ENCODE measurements at places on chromosomes 1 and 21.

- DNase-seq = no peak
Measured at GRCh38 chr1:235746245-235746644, 96.7 kb upstream of the GNG4 start.

DNA sequence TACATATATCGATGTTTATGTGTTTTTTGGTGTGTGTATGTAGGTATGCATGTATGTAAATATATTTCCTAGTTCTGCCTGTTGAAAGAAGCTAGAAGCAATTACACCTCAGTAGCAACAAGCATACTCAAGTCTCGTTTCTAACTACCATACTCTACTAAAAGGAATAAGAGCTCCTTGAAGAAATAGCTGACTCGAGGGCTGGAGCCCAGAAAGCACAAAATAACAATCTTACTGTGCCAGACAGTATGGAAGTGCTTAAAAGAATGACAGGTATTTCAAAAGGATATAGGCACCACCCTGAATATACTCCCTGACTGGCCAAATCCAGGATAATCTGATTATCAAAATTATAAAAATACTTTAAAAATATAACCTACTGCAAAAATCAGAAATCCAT, 23.2 kb downstream of the FUBP1 start:
- DNase-seq = no peak

DNA sequence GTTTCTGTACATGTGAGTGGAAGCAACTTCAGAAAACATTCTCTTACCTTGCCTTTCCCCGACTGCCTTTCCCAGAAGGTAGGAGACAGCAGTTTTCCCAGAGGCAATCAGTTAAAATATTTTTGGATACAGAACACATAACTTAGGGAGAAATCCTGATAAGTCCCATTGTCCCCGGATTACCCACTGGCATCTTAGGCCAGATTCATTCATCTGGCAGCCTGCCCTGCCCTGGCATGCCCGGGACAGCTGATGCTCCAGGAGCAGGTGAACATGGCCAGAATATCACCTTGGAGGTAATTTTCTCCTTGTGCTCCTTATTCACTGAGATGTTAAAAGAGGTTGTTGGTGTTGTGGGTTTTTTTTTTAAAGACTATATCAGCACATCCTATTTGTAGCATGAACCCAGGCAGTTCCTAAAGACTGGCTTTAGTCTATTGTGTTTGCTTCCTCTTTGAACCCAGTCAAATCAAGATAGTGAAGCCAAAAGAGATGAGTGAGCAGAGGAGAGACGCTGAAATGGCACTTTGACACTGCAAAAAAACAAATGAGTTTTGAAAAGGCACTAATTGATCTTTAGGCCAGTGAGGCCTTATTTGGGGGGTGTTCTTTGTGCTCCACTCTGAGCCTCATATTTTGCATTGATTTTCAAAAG, 139.6 kb downstream of the PLPP3 start:
- DNase-seq = no peak

DNA sequence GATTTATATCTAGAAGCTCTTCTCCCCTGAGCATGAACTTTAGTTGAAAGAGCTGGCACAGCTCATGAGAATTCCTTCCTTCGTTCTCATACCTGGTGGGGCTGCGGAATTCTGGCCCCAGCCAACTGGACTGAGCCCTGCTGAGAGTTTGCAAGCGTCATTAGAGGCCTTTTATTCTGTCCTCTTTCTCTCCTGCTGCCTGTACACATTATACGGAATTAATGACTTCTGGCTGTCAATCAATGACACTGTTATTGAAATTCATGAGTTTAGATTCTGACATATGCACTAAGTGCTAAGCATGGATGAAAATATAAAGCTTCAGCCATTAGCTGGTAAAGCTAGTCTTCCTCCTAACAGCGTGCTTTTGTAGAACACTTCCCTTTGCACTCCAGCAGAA, 27.5 kb downstream of the KAZN start:
- no peak for DNase-seq

DNA sequence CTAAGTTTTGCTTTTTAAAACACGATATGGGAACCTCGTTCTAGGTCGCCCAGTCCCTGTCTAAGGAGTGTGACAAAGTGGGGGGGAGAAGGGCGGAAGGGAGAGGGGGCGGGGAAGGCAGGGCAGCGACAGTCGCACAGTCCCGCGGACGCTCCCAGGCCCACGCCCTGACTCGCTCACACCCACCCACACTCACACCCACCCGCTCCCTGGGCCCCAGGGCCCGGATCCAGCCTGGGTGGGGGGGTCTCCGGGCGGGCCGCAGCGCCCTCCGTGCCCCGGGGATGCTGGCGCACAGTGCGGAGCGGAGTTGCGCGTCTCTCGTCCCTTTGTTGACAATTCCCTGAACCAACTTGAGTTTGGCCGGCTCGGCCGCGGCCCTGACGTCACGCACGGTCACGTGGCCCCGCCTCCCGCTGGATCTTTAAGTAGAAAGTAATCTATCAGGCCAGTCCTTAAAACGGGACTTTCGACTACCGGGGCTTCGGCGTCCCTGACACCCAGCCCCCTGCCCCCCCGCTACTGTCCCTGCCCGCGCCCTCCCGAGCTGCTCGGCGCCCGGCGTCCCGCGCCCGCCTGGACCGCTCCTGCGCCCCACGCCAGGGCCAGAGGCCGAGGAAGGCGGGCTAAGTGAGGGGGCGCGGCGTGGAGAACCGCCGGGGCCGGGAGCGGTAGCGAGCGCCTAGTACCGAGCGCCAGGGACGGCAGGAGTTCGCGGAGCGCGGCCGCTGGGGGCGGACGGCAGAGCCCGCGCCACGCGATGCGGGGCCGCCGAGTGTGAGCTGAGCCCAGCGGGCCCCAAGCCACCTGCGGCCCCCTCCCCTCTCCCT, at the start of gene FOXD3:
FOXD3 (plus strand) TSS at position 454 of the 830 bp plus-strand sequence. CDS start 492 bp downstream, outside the sequence.
- no peak for DNase-seq

DNA sequence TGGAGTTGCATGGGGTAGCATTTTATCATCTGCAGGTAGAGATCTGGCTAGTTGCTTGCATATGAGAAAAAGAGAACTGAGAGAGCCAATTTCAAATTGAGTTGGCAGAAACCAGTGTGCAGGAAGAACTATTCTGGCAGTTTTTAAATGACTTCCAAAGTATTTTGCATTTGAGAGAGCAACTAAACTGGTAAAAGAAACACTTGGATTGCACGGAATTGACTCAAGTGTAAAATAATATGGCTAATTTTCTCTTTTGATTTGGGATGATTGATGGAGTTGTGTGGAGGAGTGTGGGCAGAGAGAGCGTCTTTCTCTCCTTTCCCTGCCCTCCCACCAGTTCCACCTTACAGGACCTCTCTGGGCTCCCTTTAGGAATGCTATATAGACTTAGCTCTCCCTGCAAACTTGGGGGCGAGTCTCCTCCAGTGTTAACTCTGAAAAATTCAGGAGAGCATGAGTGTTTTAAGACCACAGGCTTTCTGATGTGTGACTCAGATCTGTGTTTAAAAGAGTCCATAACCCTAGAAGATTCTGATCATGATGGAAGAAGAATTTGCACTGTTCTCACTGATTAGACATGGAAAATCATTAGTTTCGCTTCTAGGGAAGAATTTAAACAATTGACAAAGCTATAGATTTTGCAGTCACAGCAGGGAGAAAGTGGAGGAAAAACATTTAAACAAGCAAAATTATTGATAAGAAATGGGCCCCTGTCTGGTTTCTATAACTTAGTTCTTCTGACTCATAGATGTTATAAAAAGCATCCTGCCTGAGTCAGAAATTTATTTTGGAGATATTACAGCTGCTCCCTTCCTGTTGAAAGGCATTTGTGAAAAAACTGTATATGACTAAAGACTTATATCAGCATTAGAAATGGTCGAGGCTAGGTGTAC, 24.9 kb upstream of the CTBS start:
- no peak for DNase-seq

DNA sequence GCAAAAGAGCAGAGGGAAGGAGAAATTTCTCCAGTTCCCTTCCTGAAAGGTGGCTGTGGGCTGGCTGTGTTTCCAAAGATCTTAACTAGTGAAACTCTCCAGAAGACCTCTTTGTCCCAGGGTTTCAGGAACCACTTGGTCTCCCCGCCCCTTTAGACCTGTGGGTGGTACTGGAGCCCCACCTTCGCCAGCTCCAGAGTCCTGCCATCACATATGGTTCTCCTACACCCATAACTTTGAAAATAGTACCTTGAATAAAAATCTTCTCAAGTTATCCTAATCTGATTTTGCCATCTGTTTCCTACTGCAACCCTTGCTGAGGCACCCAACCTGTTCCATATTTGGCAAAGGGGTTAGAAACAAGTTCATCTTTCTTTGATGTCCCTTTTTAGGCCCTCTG, 303.9 kb downstream of the SEC16B start:
- no peak for DNase-seq

- no peak for DNase-seq
Measured at GRCh38 chr1:85656256-85656655, 52.0 kb downstream of the ZNHIT6 start.

All from esophagus squamous epithelium (tissue), 5 donors.